Dermis microvascular lymphatic vessel endothelial cell (primary cell): ENCODE measurements at places on chromosomes 6 and 20. TPM values are rescaled to one million over a fixed set of nuclear protein-coding genes. Genes with fewer than 3 reads are reported as not detected.

The PHF3 gene
- total RNA-seq = 34.9 and 38.8 TPM in 2 replicates

The IPCEF1 gene
- 2.1 and 3.2 TPM in 2 replicates for total RNA-seq

The ME1 gene
- 3.8 and 7.6 TPM in 2 replicates for total RNA-seq

The TINAG gene
- total RNA-seq = not detected in 2 replicates

The AIG1 gene
- total RNA-seq = 11.0 and 18.2 TPM in 2 replicates

The SNRNP48 gene
- total RNA-seq = 10.6 and 11.4 TPM in 2 replicates

The HSPA12B gene
- total RNA-seq = 10.2 and 14.2 TPM in 2 replicates

The DCDC2 gene
- total RNA-seq = under 0.01 TPM in 1 of 2 replicates, not detected in the other

The KIZ gene
- 3.2 and 3.7 TPM in 2 replicates for total RNA-seq

The POU3F2 gene
- total RNA-seq = not detected in 2 replicates

The ZKSCAN3 gene
- 4.2 and 4.6 TPM in 2 replicates for total RNA-seq

The PHF10 gene
- total RNA-seq = 17.5 and 23.8 TPM in 2 replicates

The PRR18 gene
- total RNA-seq = not detected in 2 replicates

The ENPP1 gene
- 0.13 and 0.25 TPM in 2 replicates for total RNA-seq

The TGM3 gene
- total RNA-seq = not detected in 2 replicates

The CASS4 gene
- total RNA-seq = under 0.01 and 0.13 TPM in 2 replicates

The CRIP3 gene
- total RNA-seq = not detected in 2 replicates

The MYB gene
- total RNA-seq = under 0.01 TPM in 2 replicates

The LST1 gene
- total RNA-seq = 0.51 TPM in 1 of 2 replicates, not detected in the other

The KHDRBS2 gene
- total RNA-seq = not detected in 2 replicates

The ALDH5A1 gene
- total RNA-seq = 0.64 and 2.7 TPM in 2 replicates

The HRH3 gene
- not detected in 2 replicates for total RNA-seq

The CCR6 gene
- not detected in 2 replicates for total RNA-seq

The TREML2 gene
- total RNA-seq = not detected in 2 replicates

The DNAJC5 gene
- total RNA-seq = 67.3 and 89.9 TPM in 2 replicates

The CDH4 gene
- under 0.01 and 0.13 TPM in 2 replicates for total RNA-seq

The TMEM244 gene
- total RNA-seq = not detected in 2 replicates

The GJA10 gene
- not detected in 2 replicates for total RNA-seq

The VEGFA gene
- total RNA-seq = 4.5 and 6.7 TPM in 2 replicates

The IL17F gene
- not detected in 2 replicates for total RNA-seq
